ENCODE measurements at places on chromosomes 6 and 20. TPM values are rescaled to one million over a fixed set of nuclear protein-coding genes. Genes with fewer than 3 reads are reported as not detected.

GRCh38 chr20:61704661-61705060 is 361.0 kb downstream of the TAF4 start:
- H3K27ac ChIP-seq: no peak overlapping the region
- no peaks in the 10 kb centered on the region for H3K4me1 ChIP-seq
- DNase-seq: no peak
- H3K27me3 ChIP-seq: no peaks in the 10 kb centered on the region

- no peak for DNase-seq
- no peaks in the 10 kb centered on the region for H3K36me3 ChIP-seq
- H3K4me3 ChIP-seq: no peak overlapping the region
These were observed 11.7 kb downstream of the ACSS1 start for GRCh38 chr20:25046181-25046641.

Gene LY6G6D
- not detected for polyA plus RNA-seq

GRCh38 chr6:40253420-40253819 is 319.2 kb upstream of the MOCS1 start:
- peaks cover 2% of the 10 kb centered on the region for H3K27me3 ChIP-seq
- no peak for DNase-seq
- no peak overlapping the region for H3K27ac ChIP-seq
- H3K4me3 ChIP-seq: no peak overlapping the region
- H3K4me1 ChIP-seq: no peaks in the 10 kb centered on the region

DNA sequence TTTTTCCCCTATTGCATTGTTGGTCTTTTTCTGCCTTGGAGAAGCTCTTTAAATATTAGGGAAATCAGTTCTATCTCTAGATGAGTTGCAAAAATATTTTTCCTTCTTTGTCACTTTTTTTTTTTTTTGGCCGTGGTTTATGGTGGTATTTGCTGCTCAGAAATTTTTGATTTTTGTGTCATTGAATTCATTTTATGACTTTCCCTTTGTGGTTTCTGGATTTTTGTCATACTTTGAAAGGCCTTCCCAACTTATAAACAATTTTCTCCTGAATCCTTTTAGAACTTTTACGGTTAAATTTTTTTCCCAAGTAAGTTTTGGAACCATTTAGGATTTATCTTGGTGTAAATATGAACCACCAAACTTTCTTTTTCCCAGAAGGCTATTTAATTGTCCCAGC is 145.6 kb downstream of the GJA10 start:
- no peak overlapping the region for H3K27ac ChIP-seq
- H3K36me3 ChIP-seq: peaks cover 4% of the 10 kb centered on the region
- peaks cover 3% of the 10 kb centered on the region for H3K4me1 ChIP-seq
- H3K27me3 ChIP-seq: no peaks in the 10 kb centered on the region

GRCh38 chr6:52020945-52021570 is 66.4 kb downstream of the PKHD1 start:
- H3K4me1 ChIP-seq: no peaks in the 10 kb centered on the region
- peaks cover 2% of the 10 kb centered on the region for H3K27me3 ChIP-seq
- peak; percentile 3 for DNase-seq
- H3K27ac ChIP-seq: no peak overlapping the region

DNA sequence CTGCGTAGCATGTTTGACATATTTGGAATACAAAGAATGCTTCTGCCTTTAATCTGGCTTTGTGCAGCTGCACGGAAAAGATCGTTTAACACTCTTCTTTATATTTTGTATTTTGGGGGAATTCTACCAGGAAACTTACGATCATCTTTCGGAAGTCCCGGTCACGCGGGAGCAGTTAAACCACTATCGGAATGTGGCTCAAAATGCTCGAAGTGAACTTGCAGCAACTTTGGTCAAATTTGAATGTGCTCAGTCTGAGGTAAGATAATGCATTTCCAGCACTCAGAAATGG is 42.3 kb downstream of the CCDC170 start:
- DNase-seq: no peak
- H3K4me1 ChIP-seq: no peaks in the 10 kb centered on the region
- no peaks in the 10 kb centered on the region for H3K36me3 ChIP-seq
- peaks cover 2% of the 10 kb centered on the region for H3K27me3 ChIP-seq
- H3K4me3 ChIP-seq: no peak overlapping the region
- no peak overlapping the region for H3K27ac ChIP-seq

DNA sequence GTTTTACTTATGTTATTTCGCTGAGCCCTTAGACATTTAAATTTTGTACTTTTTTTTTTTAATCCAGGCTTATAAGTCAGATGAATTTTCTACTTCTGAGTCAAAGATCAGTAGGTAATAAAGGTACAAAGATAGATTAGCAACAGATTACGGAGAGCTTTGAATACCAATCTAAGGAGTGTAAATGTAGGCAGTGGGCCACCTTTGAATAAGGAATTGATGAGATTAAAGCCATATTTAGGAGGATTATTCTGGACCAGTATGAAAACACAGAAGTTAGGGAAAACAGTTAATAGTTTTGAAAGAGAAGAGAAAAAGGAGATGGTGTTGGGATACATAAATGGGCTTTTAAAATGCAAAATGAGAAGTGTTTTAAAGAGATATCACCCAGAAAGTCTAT is 117.6 kb downstream of the SLC16A10 start:
- no peaks in the 10 kb centered on the region for H3K36me3 ChIP-seq
- H3K27me3 ChIP-seq: no peaks in the 10 kb centered on the region
- H3K4me3 ChIP-seq: no peak overlapping the region
- H3K27ac ChIP-seq: no peak overlapping the region

- DNase-seq: no peak
- peaks cover 17% of the 10 kb centered on the region for H3K27me3 ChIP-seq
- H3K4me3 ChIP-seq: no peak overlapping the region
- no peak overlapping the region for H3K27ac ChIP-seq
- no peaks in the 10 kb centered on the region for H3K4me1 ChIP-seq
These were observed 343 bp downstream of the SNAP91 start for GRCh38 chr6:83708546-83708969.

Gene BPIFB4
- not detected for polyA plus RNA-seq

Gene HSPA1L
- 2.4 TPM for polyA plus RNA-seq

Gene TRAM2
- 1.7 TPM for polyA plus RNA-seq

DNA sequence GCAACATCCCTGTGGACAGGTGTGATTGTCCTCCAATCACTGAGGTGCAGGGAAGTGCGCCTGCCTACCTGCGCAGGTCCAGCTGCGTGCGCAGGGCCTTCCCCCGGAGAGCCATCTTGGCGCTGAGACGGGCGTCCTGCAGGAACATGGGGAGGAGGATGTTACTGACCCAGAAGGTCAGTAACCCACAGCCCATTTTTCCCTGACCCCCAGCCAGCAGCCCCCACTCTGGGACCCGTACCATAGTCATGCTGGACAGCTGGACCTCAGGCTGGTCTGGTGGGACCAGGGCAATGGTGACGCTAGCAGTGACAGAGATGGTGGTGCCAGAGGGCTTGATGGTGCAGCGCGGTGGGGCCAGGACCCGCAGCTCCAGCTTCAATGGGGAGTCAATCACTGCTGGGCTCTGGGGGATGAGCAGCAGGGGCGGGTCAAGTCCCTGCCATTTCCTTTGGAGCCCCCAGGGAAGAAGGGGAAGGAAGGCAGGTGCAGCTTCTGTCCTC is 9.7 kb downstream of the PLTP start:
- no peak for DNase-seq
- H3K4me1 ChIP-seq: no peaks in the 10 kb centered on the region
- no peaks in the 10 kb centered on the region for H3K36me3 ChIP-seq

Gene ARMC12
- polyA plus RNA-seq: not detected

Gene MCUR1
- 9.7 TPM for polyA plus RNA-seq

Gene ZBTB9
- polyA plus RNA-seq: 3.0 TPM

GRCh38 chr6:13990796-13991195 is 66.0 kb downstream of the RNF182 start:
- H3K27me3 ChIP-seq: peaks cover 37% of the 10 kb centered on the region
- no peak overlapping the region for H3K27ac ChIP-seq
- H3K4me1 ChIP-seq: no peaks in the 10 kb centered on the region
- DNase-seq: no peak

Gene GGTLC1
- polyA plus RNA-seq: not detected

DNA sequence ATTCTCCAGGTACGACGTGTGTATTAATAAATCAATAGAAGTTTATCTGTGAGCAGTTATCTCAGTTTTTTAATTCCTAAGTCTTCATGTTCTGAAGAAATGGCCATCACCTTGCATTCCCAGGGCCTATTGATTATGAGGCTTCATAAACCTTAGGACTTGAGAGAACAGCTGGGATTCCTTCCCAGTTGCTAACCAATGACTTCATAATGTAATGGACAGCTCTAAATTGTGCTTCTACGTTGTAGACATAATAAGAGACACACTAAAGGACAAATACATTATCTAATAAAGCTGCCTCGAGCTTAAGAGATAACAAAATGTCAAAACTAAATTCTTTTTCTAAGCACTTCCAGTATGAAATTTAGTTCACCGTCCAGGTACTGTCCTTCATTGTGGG is 30.6 kb downstream of the TSHZ2 start:
- no peaks in the 10 kb centered on the region for H3K36me3 ChIP-seq
- peaks cover 8% of the 10 kb centered on the region for H3K27me3 ChIP-seq
- no peak overlapping the region for H3K4me3 ChIP-seq
- no peaks in the 10 kb centered on the region for H3K4me1 ChIP-seq

Gene PBOV1
- polyA plus RNA-seq: not detected

Gene RPL10A
- polyA plus RNA-seq: 419 TPM

Gene RBPJL
- polyA plus RNA-seq: not detected

GRCh38 chr20:23446505-23446904 is 6.2 kb downstream of the CST11 start:
- no peaks in the 10 kb centered on the region for H3K27me3 ChIP-seq
- no peak overlapping the region for H3K4me3 ChIP-seq
- H3K36me3 ChIP-seq: no peaks in the 10 kb centered on the region
- no peak for DNase-seq
- H3K4me1 ChIP-seq: peaks cover 17% of the 10 kb centered on the region
- no peak overlapping the region for H3K27ac ChIP-seq

Gene RBBP8NL
- polyA plus RNA-seq: not detected

- no peaks in the 10 kb centered on the region for H3K4me1 ChIP-seq
- H3K27ac ChIP-seq: no peak overlapping the region
These were observed 95.6 kb downstream of the KIF16B start for GRCh38 chr20:16477632-16478031.

DNA sequence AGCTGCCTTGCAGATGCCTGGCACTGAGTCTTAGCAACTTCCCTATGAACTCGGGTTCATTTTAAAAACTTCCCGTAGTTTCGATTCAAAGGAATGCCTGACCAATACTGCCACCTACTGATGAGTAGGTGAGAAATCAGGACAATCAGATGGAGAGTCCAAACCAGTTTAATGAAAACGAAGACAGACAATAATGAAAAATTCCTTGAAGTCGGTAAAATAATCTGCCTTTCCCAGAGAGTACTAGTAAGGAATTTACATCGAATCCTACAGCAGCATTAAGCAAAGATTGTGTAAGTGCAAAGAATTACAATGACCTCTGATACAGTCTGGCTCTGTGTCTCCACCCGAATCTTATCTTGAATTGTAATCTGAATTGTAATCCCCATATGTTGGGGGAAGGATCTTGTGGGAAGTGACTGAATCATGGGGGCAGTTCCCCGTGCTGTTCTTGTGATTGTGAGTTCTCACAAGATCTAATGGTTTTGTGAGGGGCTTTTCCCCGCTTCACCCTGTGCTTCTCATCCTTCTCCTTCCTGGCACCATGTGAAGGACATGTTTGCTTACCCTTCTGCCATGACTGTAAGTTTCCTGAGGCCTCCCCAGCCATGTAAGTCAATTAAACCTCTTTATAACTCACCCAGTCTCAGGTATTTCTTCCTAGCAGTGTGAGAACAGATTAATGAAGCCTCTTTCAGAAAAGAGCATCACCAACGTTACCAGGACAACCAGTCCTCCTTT is 134.4 kb downstream of the ARHGAP18 start:
- H3K36me3 ChIP-seq: peaks cover 28% of the 10 kb centered on the region
- peak overlapping the region; percentile 58 for H3K4me3 ChIP-seq
- no peak overlapping the region for H3K27ac ChIP-seq
- peaks cover 11% of the 10 kb centered on the region for H3K4me1 ChIP-seq
- DNase-seq: peak; percentile 25
- H3K27me3 ChIP-seq: no peaks in the 10 kb centered on the region

DNA sequence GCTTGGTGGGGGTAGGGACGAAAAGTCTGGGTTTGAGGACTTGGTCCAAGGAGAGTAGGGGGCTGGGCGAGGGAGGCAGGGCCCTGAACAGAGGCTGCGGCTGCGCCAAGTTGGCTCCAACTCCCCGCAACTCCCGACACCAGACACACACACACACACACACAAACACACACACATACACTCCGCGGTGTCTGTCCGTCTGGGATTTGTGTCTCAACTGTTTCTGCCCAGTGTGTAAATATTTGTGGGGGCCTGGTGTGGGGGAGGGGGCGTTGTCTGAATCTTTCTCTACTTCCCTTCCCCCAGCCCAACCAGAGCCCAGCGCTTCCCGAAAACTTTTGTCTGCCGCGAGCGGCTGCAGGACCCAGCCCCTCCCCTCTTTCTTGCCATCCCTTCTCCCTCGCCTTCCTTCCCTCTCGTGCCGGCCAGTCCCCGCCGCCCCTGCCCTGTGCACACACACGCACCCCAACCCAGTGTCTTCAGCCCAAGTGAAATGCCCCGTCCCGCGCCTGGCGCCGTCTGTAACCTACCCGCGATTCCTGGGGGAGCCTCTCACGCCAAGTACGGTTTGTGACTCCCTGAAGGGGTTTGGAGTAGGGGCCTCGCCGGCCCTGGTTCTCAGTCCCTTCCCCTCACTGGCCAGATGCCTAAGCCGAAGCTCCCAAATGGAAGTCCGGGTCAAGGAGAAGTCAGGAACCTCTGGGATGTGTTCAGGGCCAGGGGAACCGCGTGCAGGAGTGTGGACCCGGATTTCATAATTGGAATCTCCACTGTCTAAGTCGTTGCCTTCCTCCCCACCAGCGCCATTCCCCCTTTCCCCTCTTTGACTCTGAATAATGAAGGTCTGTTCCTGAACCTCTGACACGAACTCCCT is 904 bp downstream of the MDFI start:
- H3K27me3 ChIP-seq: peaks cover 11% of the 10 kb centered on the region
- H3K4me3 ChIP-seq: peak overlapping the region; percentile 16
- peaks cover 24% of the 10 kb centered on the region for H3K4me1 ChIP-seq
- H3K27ac ChIP-seq: no peak overlapping the region
- no peak for DNase-seq
- no peaks in the 10 kb centered on the region for H3K36me3 ChIP-seq

DNA sequence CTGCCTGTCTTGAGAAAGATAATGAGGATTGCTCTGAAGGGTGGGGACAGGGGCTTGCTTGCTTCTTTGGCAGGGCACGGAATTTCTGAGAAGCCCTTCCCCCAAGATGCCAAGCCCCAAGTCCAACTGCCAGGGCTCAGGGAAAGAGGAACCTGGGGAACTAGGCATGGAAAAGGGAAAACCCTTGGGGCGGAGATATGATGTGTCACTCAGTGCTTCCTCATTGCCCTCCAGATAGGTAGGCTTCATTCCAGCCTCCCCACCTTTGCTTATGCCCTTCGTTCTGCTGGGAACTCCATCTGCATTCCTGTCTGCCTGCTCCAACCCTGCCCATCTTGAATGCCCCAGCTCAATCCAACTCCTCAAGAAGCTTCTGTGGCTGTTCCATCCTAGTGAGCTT is 61.2 kb downstream of the VEGFA start:
- no peak overlapping the region for H3K27ac ChIP-seq
- no peak for DNase-seq
- no peak overlapping the region for H3K4me3 ChIP-seq

Gene KIAA0408
- polyA plus RNA-seq: not detected

- H3K27me3 ChIP-seq: peaks cover 2% of the 10 kb centered on the region
- H3K4me1 ChIP-seq: no peaks in the 10 kb centered on the region
- H3K4me3 ChIP-seq: no peak overlapping the region
- H3K27ac ChIP-seq: no peak overlapping the region
- no peak for DNase-seq
These were observed 139.2 kb downstream of the SOX4 start for GRCh38 chr6:21732731-21733130.
